ENCODE measurements at places on chromosomes 16 and 17.

GRCh38 chr16:87926246-87927194 is 9.8 kb downstream of the CA5A start:
- no peak for DNase-seq

DNA sequence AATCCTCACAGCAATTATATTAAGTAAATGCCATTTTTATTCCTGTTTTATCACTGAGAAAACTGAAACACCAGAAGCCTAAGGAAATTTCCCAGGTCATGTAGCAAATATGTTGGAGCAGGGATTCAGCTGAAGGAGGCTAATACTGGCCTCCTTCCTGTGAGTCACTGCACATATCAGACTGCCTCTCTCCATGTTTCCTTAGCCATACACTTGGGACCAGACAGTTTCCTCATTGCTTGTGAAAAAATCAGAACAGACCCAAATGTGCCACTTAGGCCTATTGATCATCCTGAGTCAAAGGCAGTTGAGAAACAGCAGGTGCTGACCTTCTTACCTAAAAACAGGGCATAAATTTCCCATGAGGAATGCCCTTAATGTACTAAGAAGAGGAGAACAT is 18.9 kb upstream of the ELAC2 start:
- DNase-seq: no peak

- no peak for DNase-seq
These were observed 36.3 kb downstream of the DHRS7C start for GRCh38 chr17:9755083-9755482.

DNA sequence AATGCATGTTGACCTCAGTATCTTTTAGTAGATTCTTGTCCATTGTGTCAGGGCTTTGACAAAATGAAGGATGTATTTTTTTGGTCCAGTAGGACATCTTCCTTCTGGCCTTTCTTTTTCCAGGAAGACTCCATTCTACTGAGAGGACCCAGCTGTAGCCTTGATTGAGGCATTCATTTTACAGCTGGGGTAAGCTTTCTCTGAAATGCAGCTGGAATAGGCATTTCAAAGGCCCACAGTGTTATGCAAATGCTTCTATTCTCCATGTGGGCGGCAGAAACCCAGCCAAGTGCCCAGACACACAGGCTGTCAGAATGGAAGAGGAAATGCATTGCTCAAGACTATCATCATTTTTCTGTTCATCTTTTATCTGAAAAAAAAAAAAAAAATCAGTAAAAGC is 629.0 kb upstream of the CDH8 start:
- DNase-seq: no peak

DNA sequence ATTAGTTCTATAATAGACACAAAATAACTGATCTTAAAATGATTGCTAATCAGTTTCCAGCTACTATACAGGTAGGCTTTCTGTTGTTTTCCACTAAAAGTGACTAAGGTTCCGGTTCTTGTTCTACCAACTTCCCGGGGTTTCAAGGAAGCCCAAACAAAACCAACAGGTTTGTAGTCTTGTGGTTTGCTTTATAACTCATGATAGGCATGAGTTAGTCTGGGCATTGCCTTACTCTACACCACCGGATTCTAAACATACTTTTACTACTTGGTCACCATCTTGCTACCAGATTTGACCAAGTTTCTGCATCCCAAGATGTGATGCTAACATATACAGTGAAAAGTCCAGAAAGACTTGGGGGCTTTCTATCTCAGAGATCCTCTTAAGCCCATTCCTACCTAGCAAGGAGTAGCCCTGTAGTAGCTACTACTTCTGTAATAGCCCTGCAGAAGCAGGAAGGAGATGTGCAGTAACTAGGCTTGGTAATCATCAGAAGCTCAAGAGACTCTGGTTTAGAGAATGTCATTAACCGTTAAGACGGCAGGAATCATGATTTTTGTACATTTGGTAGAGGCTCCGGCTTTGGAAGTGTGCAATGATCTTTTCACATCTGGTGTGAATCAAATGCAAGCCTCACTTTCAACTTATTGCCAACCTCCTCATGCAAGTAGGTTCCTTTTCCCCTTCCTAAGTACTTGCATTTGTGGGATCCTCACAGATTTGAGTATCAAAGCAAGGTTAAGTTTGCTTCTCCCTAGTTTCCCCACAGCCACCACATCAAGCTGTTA is 1.6 kb downstream of the FAM117A start:
- no peak for DNase-seq

- DNase-seq: no peak
These were observed 13.8 kb downstream of the RIPOR1 start for GRCh38 chr16:67542464-67542863.

GRCh38 chr16:9206156-9206555 is 114.7 kb downstream of the HAPSTR1 start:
- DNase-seq: no peak

DNA sequence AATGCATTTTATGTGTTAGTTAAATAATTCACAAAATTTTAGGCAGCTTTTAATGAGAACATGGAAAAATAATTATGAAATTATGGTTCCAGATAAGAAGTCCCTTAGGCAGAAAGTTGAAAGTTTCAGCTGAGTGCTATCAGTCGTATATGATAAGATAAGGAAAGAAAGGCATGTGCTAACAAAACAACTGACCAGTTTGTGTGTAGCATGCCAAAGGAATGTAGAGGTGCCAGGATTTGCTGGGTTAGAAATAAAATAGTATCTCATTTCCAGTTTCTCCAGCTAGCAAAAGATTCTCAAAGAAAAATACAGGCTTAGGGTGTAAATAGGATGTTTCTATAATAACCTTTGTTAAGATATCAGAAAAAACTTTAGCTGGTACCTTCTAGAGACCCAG is 1044.5 kb upstream of the CDH8 start:
- no peak for DNase-seq

DNA sequence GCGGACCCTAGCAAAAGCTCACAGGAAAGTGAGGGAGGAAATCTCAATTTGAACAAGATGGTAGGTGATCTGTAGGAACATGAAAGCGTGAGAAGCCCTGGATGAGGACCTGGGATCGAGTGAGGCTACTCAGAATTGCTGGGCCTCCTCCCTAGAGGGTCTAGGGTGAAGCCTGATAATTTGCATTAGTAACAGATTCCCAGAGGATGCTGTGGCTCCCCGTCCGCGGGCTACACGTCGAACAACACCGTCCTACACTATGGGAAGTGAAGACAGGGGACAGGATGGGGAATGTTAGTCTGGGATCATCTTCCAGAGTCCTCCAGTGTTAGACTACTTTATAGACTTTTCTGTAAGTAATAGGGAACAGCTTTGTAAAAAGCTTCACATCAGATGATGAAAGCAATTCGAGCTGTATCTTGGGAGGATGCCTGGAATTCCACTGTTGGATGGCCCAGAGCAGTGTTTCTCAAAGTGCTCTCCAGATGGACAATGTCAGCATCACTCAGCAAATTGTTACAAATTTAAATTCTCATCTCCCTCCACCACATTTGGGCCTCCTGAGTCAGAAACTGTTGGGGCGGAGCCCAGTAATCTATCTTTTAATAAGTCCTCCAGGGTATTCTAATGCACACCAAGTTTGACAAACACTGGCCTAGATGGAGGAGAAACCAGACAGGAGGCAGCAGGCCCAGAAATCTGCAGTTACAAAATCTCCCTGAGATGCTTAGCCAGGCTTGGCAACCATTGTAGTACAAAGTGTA is 6.5 kb downstream of the FNDC8 start:
- DNase-seq: no peak

DNA sequence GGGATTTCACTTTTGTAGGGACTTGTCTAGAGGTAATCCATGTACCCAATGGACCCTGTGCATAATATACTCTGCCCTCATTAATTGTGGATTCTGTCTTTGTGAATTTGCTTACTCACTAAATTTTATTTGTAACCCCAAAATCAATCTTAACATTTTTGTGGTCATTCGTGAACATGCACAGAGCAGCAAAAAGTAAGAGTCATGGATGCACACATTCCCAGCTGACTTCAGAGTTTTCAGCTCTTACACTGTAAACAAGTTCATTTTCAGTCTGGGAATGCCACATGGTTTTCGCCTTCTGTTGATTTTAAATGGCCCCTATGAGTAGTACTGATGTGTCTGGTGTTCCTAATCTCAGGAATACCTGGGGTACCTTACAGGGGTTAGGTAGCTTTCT is 24.3 kb downstream of the TAC4 start:
- DNase-seq: no peak

- DNase-seq: no peak
These were observed 111.7 kb downstream of the MAP2K6 start for GRCh38 chr17:69525920-69526841.

DNA sequence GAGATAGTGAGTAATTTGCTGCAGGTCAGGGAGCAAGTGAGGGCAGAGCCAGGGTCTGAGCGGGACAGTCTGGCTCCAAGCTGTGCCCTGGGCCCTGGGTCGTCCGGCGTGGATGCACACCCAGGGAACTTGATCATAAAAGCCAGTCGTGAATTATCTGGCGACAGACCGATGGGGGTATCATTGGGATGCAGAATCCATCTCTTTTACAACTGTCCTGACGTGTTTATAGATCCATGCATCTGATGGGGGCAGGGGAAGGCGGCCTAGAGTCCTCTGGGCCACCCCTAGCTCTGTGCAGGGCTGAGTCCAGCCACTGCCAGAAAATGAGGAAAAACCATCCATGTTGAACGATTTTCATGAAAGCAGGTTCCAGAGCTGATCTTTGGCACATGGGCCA is 332.8 kb downstream of the C16orf95 start:
- DNase-seq: no peak

GRCh38 chr16:85396879-85397871 is 215.9 kb upstream of the GSE1 start:
- no peak for DNase-seq

DNA sequence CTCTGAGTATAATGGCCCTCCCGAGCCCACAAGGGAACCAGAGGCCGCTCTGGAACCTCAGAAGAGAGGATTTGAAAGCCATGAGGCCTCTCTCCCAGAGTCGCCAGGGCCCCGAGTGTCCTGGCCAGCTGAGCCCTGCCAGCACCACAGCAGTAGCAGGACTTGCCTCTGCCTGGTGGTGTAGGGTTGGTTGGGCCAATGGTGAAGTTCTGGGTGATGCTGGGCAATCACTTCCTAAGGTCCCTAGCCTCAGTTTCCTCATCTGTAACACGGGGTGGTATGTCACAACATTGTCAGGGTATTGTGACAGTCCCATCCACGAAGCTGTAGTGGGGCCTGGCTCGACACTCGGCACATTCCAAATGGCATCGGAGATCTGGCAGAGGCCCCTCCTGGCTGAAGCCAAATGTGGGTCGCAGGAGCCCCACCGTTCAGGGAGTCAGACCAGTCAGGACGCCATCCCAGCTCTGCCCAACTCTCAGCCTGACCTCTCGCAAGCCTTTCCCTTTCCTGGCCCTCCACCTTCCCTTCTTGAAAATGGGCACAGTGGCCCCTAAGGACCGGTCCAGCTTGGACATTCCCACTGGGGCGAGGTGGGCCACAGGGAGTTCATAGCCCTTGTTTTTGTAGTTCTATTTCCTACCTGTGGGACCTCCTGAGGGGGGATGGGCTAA is 1.7 kb downstream of the NATD1 start:
- no peak for DNase-seq

- no peak for DNase-seq
These were observed 13.5 kb downstream of the MPG start for GRCh38 chr16:91484-91883.

DNA sequence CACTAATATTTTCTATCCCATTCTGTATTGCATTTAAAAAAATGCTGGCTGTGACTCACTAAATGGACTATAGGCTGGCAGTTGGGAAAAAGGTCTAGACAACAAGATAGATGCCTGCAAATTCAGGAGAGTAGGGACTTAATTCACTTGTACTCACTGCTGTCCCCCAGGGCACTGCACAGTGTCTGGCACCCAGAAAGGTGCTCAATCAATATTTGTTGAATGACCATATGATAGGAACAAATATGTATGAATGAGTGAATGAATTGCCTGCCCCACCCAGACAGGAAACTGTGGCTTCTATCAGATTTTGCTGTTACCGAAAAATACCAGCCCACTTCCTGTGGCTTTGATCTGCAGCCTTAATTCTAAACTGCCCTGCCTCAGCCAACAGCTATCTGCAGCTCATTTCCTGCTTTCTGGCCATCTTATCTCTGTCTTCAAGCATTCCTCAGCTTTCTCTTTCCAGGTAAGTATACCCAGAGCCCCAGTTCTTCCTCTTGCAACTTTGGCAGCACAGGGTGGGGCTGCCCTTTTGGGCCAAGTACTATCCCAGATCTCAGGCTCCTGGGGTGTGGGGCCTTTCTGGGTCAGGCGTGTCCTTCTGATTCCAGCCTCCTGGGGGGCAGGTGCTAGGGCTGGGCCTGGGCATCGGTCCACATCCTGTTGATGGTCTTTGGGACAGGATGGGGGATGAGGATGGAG is 15.3 kb upstream of the TNS4 start:
- DNase-seq: no peak

GRCh38 chr17:49484588-49484987 is 10.5 kb upstream of the NGFR start:
- no peak for DNase-seq

GRCh38 chr16:51359141-51359955 is 208.3 kb upstream of the SALL1 start:
- DNase-seq: no peak

GRCh38 chr17:222172-222571 is 40.7 kb upstream of the DOC2B start:
- no peak for DNase-seq

DNA sequence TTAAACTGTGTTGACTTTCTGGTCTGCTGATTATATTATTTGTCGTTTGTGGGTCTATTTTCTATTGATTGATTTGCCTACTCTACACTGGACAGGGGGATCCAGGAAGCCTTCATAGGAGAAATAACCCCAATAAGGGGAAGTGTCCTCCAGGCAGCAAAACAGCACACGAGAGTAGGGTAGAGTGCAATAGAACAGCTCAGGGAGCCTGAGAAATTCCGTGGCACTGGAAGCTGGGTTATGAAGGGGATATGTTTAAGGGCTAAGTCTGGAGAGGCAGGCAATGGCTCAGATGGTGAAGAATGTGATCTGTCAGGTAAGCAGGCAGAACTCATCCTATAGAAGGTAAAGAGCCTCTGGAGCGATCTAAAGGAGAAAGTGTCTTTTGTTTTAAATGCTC is 20.9 kb downstream of the GP2 start:
- no peak for DNase-seq

DNA sequence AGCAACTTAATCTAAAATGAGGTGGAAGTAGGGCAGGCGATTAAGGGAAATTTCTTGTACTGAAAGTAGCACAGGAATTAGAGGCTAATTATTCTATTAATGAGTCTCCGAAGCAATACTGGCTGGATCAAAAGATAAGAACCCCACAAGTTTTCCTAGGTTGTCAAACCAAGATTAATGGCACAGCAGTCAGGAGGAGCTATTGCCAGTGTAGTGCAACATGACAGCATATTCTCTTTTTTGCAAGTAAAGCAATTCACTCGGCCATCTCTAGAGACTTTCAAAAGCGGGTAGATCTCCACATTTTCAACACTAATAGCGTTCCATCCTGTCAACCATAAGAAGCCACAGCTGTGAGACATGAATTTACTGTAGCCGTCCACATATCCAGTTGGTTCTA is 81.2 kb downstream of the CYB561 start:
- DNase-seq: no peak

All from vagina (tissue), 2 donors.